ENCODE measurements at places on chromosomes 2 and 18.

- H3K27ac ChIP-seq = peak overlapping the region; percentile 95
- H3K4me1 ChIP-seq = peaks cover 65% of the 10 kb centered on the region
- no peak overlapping the region for H3K4me3 ChIP-seq
- no peak for DNase-seq
- no peaks in the 10 kb centered on the region for H3K36me3 ChIP-seq
Measured at GRCh38 chr2:41940745-41941063, 107.1 kb upstream of the PKDCC start.

DNA sequence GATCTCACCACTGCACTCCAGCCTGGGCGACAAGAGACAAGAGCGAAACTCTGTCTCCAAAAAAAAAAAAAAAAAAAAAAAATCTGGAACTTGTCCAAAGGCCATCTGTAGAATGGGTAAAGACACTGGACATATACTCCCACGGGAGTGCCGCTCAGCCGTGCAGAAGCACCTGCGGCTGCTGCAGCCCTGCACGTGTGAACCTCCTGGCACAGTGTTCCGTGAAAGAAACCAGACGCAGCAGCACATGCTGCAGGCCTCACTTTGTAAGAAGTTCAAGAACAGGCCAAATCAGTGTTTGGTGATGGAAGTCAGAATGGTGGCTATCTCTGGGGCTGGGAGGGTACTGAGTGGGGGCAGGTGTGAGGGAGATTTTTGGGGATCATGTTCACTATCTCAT is 6.5 kb downstream of the CHRND start:
- H3K27ac ChIP-seq = no peak overlapping the region
- peaks cover 8% of the 10 kb centered on the region for H3K27me3 ChIP-seq
- H3K36me3 ChIP-seq = no peaks in the 10 kb centered on the region
- peak; percentile 36 for DNase-seq
- no peaks in the 10 kb centered on the region for H3K4me1 ChIP-seq

DNA sequence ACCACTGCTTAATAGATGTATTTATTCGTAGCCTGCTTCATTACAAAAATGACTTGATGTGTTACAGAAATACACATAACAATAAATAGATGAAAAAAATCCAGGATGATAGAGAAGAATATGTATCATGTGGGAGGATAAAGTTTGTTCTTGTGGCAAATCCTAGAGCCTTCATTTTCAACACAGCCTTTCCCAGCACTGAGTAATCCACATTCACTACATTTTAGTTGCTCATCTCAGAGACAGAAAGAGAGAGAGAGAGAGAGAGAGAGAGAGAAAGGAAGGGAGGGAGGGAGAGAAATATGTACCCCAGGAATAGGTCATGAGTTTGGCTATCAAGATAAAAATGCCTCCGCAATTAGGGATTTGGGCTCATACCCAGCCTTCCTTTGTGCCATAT is 144.3 kb downstream of the RBMS1 start:
- H3K36me3 ChIP-seq = peaks cover 12% of the 10 kb centered on the region
- no peaks in the 10 kb centered on the region for H3K27me3 ChIP-seq
- H3K4me3 ChIP-seq = no peak overlapping the region
- peaks cover 88% of the 10 kb centered on the region for H3K4me1 ChIP-seq
- DNase-seq = no peak
- peak overlapping the region; percentile 83 for H3K27ac ChIP-seq

GRCh38 chr18:73669297-73669696 is 478.3 kb downstream of the FBXO15 start:
- no peak for DNase-seq
- peaks cover 2% of the 10 kb centered on the region for H3K27me3 ChIP-seq
- no peak overlapping the region for H3K4me3 ChIP-seq
- no peaks in the 10 kb centered on the region for H3K36me3 ChIP-seq
- H3K27ac ChIP-seq = no peak overlapping the region

DNA sequence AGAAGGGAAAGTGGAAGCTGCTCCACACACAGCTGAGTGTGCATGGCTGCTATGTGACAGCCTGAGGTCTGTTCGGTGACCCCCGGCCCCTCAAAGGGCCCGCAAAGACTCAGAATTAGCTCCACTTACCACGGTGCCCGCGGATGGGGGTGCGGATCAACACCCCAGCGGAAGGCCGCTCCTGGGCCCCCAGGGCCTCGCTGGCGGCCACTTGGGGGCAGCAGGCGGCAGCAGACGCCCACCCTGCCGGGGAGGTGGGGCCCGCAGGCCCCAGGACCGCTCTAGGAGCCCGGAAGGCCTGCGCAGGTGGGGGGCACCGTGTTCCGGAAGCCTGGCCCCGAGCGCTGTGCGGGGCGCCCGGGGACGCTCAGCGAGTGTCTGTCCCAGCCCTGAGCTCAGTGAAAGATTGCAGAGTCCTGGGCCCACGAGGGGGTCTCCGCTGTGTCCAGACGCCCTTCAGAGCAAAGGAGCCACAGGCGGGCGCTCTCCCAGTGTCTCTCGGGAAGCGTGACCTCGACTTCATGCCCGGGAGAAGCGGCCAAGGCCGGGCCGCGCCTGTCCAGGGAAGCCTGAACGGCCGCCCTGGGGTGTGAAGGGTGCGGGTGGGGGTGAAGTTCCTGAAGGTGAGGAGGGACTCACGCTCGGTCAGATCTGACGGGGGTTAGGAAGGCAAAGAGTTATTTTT is 118.7 kb downstream of the VAPA start:
- no peak overlapping the region for H3K4me3 ChIP-seq
- H3K36me3 ChIP-seq = no peaks in the 10 kb centered on the region
- H3K27me3 ChIP-seq = no peaks in the 10 kb centered on the region
- H3K4me1 ChIP-seq = peaks cover 26% of the 10 kb centered on the region
- DNase-seq = no peak

Measured in chondrocyte (in vitro differentiated cells).